ENCODE measurements at places on chromosomes 7 and 10. TPM values are rescaled to one million over a fixed set of nuclear protein-coding genes. Genes with fewer than 3 reads are reported as not detected.

DNA sequence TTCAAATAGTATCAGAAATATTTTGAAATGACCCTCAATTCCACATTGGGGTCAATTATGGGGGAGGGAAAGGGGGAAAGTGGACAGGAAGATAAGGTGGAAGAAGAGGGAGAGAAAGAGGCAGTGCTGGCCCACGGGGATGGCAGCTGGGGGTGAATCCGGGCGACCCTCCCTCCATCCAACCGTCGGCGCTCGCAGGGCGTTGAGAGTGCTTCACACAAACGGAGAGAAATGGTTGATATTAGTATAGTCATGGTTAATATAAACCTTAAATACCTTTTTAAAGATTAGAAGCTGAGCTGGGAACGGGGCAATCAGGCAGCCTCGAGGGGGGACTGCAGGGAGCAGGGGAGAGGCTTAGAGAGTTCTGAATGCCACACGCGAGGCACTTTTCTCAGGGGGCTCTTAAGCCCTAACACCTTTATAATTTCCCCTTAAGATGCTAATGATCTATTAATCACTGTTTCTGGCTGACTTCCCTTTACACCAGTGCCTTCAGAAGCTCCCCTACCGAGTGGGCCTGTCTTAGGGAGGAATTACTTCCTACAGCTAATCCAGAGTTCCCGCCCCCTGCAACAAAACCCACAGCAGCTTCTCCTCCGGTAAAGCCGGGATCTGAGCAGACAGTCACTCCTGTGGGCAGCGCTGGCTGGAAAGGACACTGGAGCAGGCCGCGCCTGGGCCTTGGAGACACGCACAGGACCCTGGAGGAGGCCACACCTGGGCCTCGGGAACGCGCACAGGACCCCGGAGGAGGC, 39.5 kb downstream of the PRKAG2 start:
- no peak for DNase-seq

GRCh38 chr10:101897633-101898032, 54.0 kb upstream of the KCNIP2 start:
- no peak for DNase-seq

GRCh38 chr10:4306871-4307270, 519.1 kb upstream of the AKR1E2 start:
- peak; percentile 71 for DNase-seq

DNA sequence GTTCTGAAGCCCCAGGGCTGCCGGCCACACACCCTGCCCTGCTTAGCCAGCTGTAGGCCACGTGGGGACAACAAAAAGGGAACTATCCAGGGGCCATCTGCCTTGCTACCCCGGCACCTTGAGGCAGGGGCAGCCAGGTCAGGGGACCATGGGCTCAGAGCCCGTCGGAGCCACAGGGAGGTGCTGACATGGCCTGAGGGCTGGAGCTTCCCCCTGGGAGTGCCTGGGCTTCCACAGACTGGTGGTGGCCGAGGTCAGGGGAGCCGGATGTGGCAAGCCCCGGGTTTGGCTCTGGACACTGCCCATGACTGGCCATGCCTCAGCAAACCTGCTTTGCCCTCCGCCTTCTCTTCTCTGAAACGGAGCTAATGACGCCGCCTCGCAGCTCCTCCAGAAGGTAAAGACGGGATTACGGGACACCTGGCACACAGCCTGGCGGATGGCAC, 178.5 kb downstream of the EBF3 start:
- no peak for DNase-seq

GRCh38 chr10:4459531-4459930, 366.5 kb upstream of the AKR1E2 start:
- no peak for DNase-seq

The NPC1L1 gene
- not detected for total RNA-seq

The OR2A1 gene
- not detected for total RNA-seq

The GRM3 gene
- total RNA-seq, result not detected

The GDF2 gene
- total RNA-seq, result not detected

The IFIT1B gene
- total RNA-seq, result not detected

Measured in foreskin keratinocyte (primary cell).